ENCODE measurements at places on chromosomes 13 and 19.
A peak's percentile ranks its signal among the peaks of the same experiment; 100 is the strongest.

DNA sequence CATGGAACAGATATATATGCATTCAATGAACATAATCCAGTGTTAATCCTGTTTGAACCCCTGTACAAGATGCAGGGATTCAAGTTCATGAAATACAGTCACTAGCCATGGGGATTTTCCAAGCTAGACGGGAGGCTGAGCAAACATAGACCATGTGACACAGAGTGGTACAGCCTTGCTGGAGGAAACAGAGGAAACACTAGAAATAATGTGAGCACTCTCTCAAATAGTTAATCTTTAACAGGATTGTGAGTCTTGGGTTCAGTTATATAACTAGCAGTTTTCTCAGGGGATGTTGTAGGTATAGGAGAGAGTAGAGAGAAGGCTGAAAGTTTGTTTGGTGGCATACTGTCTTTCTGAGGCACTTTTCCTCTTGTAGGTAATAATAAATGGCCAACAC, 13.9 kb upstream of the LGALS16 start:
- no peak for DNase-seq

- DNase-seq: no peak
These were observed 42.1 kb downstream of the TUBGCP3 start for GRCh38 chr13:112545856-112546255.

DNA sequence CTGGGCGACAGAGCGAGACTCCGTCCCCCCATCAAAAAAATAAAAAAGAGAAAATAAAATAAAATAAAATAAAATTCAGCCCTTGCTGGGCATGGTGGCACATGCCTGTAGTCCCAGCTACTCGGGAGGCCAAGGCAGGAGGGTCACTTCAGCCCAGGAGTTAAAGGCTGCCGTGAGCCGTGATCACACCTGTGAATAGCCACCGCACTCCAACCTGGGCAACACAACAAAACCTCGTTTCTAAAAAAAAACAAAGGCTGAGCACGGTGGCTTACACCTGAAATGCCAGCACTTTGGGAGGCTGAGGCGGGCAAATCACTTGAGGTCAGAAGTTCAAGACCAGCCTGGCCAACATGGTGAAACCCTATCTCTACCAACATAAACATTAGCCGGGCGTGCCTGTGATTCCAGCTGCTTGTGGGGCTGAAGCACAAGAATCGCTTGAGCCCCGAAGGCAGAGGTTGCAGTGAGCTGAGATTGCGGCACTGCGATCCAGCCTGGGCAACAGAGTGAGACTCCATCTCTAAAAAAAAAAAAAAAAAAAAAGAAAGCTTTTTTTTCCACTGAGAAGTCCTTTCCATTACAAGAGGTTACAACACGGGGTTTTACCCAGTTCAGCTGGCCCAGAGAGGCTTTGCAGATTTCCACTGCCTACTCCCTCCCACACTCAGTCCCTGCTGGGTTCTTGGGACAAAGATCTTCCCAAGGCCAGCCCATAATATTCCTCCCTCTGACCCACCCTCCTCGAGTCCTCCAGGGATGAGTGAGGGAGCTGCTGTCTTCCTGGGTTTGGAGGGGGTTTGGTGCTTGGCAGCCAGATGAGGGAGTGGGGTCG, 6.4 kb downstream of the ANGPTL4 start:
- no peak for DNase-seq

- DNase-seq: no peak
These were observed 49.9 kb upstream of the SERP2 start for GRCh38 chr13:44323754-44324153.

GRCh38 chr13:46636451-46636850, 83.5 kb downstream of the LRCH1 start:
- DNase-seq: no peak

GRCh38 chr19:3142292-3142670, 6.4 kb downstream of the GNA15 start:
- no peak for DNase-seq

DNA sequence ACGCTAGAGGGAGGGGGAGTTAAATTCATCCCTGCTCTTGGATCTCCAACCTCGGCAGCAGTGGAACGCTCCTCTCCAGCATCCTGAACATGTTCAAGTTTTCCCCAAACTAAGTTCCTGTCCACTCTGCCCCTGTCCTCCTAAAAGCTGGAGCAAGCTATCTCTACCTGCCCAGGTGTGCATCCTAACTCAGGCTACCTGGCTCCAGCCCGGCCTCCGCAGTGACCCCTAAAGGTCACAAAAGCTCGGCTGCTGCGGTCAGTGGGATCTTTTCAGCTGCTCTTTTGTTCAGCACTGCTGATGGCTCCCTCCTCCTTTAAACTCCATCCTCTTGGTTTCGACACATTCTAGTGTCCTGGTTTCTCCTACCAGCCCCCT, 1.4 kb downstream of the DCUN1D2 start:
- no peak for DNase-seq

DNA sequence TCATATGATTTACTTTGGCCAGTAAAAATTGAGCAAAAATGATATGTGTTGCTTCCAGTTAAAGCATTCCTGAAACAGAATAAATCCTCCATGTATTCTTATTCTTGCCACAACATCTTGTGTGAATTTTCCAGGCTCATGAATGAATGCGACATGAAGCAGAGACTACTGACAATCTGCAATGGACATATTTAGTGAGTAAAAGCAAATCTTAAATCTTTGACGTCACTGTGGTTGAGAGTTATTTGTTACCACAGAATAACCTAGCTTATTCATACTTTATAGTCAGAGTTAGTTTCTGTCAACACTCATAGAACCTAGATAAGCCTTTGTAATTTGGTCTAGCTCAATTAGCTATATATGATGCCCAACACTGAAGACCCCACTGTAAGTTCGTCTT, 1443.1 kb downstream of the PCDH9 start:
- DNase-seq: no peak

DNA sequence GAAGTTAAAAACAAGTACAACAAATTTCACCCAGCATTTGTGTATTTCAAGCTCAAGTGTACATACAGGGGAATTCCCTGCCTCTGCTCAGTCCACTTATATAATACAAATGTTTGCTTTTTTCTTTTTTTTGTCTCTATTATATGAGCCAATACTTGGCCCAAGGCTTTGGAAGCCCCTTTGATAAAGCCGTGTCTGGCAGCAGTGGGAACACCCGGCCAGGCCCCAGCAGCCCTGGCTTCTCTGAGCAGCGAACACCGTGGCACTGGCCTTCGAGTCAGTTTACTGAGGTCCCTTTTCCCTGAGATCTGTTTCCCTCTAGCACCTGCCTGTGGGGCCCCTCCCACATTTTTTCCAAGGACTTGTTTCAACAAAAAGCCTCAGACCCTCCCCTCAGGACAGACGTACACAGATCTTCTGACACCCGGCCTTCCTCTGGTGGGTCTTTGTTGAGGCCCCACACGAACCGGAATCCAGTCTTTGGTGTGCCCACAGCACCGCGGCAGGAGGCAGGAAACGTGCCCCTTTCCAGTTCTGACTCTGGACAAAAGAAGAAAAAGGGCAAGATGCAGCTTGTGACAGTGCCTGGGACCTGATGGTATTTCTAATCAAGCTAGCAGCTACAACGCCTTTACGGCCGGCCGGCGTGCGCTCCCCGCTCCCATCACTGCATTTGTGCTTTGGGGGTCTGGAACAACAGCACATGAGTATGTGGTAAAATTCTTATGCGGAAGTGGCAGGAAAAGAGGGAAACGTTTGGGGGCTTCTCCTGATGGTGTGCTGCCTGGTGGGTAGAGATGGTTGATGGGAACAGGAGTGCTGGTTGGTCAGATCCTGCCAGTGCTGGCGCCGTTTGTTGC, 13.8 kb downstream of the SIPA1L3 start:
- no peak for DNase-seq

DNA sequence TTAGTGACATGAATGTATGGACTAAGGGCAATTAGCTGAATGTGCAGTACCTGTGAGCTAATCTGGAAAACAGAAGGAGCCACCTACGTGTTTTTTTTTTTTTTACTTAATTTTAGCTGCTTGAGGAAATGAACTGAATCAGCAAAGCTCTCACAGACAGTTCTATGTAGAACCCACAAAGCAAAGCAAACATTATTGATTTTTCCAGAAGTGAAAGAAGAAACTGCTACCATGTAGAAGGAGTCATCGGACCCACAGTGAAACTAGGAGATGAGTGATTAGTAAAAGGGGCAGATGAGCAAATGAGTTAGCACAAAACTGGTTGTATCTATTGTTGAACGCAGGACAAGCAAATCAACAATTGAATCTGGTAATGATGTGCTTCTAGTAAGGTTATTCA, 94.1 kb upstream of the SLC7A1 start:
- DNase-seq: no peak

DNA sequence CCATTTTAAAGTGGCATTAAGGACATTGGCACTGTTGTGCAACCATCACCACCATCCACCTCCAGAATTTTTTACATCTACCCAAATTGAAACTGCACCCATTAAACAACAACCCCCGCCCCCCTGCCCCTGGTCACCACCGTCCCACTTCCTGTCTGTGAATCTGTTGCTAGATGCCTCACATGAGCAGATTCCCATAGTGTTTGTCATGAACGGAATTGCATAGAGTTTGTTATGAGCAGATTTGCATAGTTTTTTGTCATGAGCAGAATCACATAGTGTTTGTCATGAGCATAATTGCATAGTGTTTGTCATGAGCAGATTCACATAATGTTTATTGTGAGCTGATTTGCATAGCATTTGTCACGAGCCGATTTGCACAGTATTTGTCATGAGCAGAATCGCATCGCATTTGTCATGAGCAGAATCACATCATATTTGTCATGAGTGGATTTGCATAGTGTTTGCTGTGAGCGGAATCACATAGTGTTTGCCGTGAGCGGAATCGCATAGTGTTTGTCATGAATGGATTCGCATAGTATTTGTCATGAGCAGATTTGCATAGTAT, 54.0 kb upstream of the GTF3A start:
- no peak for DNase-seq

GRCh38 chr13:51451134-51451466, 1.7 kb downstream of the INTS6 start:
- DNase-seq: no peak

DNA sequence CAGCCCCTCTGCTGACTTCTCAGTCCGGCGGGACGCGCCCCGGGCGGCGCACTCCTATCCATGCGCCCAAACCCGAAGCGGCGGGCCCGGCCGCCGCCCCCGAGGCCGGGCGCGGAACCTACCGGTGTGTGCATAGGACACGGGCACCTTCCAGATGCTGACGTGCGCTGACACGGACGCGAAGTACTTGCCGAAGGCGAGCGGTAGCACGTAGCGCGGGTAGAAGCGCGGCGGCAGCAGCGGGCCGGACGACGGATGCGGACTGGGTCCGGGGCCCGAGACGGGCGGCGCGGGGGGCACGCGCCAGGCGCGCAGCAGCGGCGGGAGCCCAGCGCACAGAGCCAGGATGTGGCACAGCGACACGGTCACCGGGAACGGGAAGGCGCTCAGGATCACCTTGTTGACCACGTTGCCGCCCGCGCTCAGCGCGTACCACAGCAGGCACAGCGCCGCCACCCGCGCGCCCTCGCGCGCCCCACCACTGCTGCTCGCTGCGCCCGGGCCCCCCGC, 338 bp downstream of the SLC35E1 start:
- DNase-seq: no peak

- no peak for DNase-seq
These were observed 46.8 kb downstream of the FAM124A start for GRCh38 chr13:51269039-51269438.

GRCh38 chr13:101520672-101521071, 68.2 kb downstream of the ITGBL1 start:
- DNase-seq: no peak

GRCh38 chr19:45860359-45861259, 2.3 kb downstream of the SYMPK start:
- no peak for DNase-seq

- no peak for DNase-seq
These were observed 13.5 kb upstream of the ZNF823 start for GRCh38 chr19:11752244-11752736.

GRCh38 chr13:79451500-79451962, 29.4 kb upstream of the NDFIP2 start:
- no peak for DNase-seq

- DNase-seq: no peak
These were observed 127.3 kb downstream of the FGF9 start for GRCh38 chr13:21798181-21798580.

DNA sequence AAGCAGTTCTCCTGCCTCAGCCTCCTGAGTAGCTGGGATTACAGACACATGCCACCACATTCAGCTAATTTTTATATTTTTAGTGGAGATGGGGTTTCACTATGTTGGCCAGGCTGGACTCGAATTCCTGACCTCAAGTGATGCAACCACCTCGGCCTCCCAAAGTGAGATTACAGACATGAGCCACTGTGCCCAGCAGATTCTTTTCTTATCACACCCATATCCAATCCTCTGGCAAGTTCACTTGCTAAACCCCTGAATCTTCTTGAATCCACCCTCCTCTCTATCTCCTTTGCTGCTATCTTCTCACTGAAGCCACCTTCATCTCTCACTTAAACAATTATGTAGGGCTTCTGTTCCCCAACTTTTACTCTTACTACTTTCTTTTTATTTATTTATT, 17.5 kb downstream of the TMEM143 start:
- DNase-seq: no peak

DNA sequence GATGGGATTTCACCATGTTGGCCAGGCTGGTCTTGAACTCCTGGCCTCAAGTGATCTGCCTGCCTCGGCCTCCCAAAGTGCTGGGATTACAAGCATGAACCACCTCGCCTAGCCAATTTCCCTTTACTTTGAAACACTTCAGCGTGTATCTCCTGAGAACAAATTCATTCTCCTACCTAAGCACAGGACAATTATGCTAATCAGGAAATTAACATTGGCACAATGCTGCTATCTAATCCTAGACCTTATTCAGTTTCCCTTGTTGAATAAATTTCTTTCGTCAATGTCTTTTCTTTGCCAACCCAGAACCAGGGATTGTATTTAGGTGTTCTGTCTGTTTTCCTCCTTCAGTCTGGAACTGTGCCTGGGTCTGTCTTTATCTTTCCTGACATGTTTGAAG, 67.8 kb downstream of the MAP4K1 start:
- no peak for DNase-seq

DNA sequence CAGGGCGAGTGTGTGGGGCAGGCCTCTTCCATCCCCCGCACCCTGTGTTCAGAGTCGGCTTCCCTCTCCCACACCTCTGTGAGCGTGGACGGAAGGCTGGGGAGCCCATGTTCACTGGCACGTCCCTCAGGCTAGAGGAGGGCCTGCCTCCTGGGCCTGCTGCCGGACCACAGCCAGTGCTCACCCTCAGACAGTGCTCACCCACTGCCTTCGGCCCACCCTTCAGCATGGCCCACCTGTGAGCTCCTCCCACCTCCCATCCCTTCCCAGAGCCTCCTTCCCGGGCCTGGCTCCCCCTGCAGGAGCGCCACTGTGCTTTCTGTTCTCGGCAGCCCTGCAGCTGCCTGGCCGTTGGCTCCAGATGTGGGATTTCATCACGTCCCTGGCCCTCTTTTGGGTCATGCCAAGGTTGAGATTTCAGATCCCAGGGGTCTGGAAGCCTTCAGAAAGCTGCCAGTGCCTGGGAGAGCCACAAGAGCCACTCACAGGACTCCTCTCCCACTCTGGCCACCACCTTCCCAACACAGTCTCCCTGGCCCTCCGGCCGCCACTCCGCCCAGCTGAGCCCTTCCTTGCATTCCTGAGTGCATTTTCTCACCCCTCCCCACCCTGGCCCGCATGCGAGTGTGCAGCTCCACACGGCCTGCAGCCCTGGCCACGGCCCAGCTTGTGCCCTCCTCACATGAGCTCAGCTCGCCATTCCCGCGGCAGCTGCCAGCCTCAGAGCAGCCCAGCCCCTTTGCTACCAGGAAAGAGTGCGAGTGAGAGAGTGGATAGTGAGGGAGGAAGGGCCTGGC, 25.3 kb downstream of the CAPN12 start:
- peak; percentile 56 for DNase-seq

GRCh38 chr19:38434549-38435051, 1.1 kb downstream of the RYR1 start:
- DNase-seq: peak; percentile 61
